ENCODE measurements at places on chromosomes 12 and 14. TPM values are rescaled to one million over a fixed set of nuclear protein-coding genes. Genes with fewer than 3 reads are reported as not detected.

GRCh38 chr12:46904406-46905238 lies 78.8 kb upstream of the SLC38A4 start:
- DNase-seq = no peak

DNA sequence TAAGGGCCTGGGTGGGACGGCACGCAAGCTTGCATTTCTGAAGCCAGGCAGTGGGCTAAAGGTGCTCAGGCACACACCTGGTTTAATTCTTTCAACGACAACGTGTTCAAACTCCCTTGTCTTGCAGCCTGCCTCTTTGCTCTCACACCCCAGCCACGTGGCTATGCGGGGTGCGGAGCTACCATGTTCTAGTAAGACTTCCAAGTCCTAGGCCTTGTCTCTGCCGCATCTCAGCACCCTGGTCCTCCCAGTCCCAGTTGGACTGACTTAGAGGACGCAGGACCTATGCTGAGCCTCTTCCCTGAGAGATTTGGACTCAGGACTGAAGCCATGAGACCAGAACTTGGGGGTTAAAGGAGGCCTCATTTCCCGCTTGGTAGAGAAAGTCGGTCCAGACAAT lies 62.2 kb downstream of the CLMN start:
- no peak for DNase-seq

GRCh38 chr12:16076970-16077522 lies 165.9 kb downstream of the DERA start:
- DNase-seq = no peak

DNA sequence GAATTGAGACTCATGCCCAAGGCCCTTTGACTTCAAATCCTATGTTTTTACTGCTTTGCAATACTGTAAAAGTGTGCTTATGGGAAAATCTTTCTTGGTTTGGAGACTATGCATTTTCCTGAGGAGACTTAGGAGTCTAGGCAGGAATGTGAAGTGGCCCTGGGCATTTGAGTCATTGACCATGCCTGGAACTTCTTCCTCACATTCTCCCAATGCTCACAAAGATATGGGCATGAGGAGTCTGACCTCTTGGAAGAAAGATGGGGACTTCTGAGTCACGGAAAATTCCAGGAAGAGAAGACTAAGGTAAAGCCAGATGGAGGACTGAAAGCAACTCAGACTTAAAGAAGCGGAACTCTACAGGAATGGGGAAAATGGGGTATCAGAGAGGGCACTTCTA lies 38.2 kb upstream of the ZNF641 start:
- no peak for DNase-seq

- no peak for DNase-seq
Observed at GRCh38 chr14:55052269-55052930, 953 bp downstream of the MAPK1IP1L start.

DNA sequence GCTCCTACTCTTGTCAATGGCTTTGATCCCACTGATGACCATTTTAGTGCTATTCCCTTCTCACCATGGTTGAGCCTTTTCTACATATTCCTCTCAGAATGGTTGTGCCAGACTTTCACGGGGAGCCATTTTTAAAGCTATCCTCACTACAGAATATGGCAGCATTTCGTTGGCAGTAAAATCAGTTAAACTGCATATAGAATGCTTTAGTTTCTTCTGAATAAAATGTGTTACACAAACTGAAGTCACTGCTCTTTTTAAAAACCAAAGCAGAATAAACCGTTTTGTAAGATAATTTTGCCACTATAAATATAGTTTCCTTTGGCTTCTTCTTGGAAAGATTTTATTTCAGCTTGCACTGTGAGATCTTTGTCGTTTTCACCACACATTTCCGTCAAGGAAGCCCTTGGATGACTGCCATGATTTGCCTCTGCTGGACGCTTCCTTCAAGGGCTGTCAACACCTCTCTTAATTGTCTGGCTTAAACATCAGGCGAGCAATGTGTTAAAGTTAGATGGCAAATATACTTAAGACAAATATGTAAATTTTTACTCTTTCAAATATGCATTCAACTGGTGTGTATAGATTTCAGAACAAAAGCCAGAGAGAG lies 624.2 kb downstream of the DIO2 start:
- no peak for DNase-seq

The RNF212B gene
- 2.4 TPM for polyA plus RNA-seq

The SOX5 gene
- 6.2 TPM for polyA plus RNA-seq

Measured in left renal cortex interstitium (tissue), 4 donors.